Airway epithelial cell (primary cell): ENCODE measurements at places on chromosomes 6 and 20. TPM values are rescaled to one million over a fixed set of nuclear protein-coding genes. Genes with fewer than 3 reads are reported as not detected.

The HSPA12B gene
- total RNA-seq, result 0.14 TPM in 1 of 2 replicates, not detected in the other

The TCP11 gene
- not detected in 2 replicates for total RNA-seq

The ORC3 gene
- 14.5 and 21.4 TPM in 2 replicates for total RNA-seq

The TBX18 gene
- 0.42 TPM in 1 of 2 replicates, not detected in the other for total RNA-seq

The SLCO4A1 gene
- total RNA-seq, result 4.0 and 5.1 TPM in 2 replicates

The STMN3 gene
- total RNA-seq, result 4.1 and 5.6 TPM in 2 replicates

The KCNK16 gene
- not detected in 2 replicates for total RNA-seq
